ENCODE measurements at places on chromosomes 1 and 21.

GRCh38 chr1:219085082-219085481, 88.6 kb upstream of the LYPLAL1 start:
- DNase-seq: peak; percentile 82

GRCh38 chr1:156675210-156676113, 1.7 kb downstream of the NES start:
- no peak for DNase-seq

DNA sequence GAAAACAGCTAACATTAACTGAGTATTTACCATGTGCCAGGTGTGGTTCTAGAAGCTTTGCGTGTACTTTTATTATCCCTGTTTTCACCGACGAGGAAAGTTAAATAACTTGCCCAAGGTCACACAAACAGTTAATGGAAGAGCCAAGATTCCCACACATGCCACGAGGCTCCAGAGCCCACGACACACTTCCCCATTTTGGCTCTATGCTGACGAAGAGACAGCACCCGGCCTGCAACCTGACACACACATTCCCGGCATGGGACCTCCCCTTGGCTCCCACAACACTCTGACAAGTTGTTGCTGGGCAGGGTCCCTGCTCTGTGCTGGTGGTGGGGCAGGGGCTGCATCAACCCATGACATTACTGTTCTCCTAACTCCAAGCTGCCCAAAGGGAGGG, 52.8 kb downstream of the RAP1GAP start:
- DNase-seq: no peak

- DNase-seq: no peak
These were observed 234.9 kb downstream of the RHOU start for GRCh38 chr1:228969953-228970800.

DNA sequence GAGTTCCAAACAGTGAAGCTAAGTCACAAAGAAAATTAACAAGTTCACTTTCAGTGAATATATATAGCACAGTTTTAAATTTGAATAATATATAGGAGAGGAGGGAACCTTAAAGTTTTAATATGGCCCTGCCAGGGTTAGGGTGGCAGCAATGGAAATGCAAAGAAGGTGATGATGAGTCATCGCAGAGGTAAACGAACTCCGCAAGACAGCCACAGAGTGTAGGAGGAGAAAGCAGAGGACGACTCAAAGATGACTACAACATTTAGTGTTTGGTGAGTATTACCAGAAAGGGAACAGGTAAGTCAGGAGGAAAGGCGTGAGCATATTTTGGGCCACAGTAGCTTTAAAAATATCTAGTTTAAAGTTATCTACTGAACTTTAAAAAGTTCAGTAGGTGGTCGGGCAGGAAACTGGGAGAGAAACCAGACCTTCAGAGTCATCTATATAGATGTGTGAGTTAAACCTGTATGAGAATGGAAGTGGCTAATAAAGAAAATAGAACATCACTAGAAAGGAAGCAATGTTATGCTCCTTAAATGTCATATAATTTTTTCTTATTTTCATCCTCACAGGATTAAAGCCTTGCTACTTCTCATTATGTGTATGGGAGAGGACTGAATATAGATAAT, 75.7 kb downstream of the UCHL5 start:
- DNase-seq: no peak

DNA sequence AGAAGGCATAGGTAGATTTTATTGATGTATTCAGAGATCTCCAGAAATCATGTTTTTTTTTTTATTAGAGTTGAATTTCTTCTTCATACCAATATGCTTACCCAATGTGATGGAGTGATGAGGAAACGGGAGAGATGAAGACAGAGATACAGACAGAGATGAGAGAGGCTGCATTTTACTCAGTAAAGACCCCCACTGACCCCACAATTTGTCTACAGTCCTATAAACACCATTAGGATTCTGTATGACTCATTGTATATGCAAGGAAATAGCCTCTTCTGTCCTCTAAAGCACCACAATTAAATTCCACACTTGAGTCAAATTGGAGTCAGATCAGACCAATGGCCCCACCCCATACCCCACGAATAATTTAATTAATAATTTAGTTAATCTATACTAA, 44.0 kb downstream of the RUNX1 start:
- peak; percentile 53 for DNase-seq
